ENCODE measurements at places on chromosomes 16 and 17.

- DNase-seq = no peak
Measured at GRCh38 chr17:35725802-35726126, 5.7 kb upstream of the RASL10B start.

DNA sequence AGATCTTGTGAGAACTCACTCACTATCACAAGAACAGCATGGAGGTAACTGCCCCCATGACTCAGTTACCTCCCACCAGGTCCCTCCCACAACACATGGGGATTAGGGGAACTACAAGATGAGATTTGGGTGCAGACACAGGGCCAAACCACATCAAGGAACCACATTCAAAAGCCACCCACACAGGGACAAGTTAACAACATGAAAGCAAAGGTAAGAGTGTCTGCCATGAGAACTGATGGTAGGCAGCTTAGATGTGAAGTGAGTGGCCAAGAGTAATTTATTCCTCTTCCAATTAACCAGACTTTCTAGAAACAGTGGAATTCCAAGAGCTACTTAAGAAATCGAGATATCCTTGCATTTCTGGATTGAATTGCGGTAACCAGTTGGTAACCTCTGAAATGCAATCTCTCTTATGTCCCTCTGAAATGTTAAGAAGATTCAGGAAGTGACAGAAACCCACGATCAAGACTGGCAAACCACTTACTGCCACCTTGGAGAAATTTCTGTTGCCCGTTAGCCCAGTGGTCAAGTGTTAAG lies 167.4 kb upstream of the CACNG5 start:
- no peak for DNase-seq

- DNase-seq = no peak
Measured at GRCh38 chr16:21950782-21951521, 2.2 kb upstream of the UQCRC2 start.

DNA sequence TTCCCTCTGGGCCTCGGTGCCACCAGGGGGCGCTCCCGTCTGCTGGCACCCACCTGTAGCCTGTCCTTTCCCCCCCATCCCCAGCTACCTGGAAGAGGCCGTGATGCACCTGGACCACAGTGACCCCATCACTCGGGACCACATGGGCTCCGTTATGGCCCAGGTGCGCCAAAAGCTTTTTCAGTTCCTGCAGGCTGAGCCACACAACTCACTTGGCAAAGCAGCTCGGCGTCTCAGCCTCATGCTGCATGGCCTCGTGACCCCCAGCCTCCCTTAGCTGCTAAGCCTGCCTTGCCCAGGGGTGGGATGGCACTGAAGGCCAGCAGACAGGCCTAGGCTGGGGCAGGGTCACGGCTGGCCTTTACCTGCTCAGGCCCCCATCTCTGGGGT lies 818 bp upstream of the NRN1L start:
- DNase-seq = peak; percentile 48

GRCh38 chr16:15874745-15875314 lies 13.6 kb downstream of the CEP20 start:
- DNase-seq = no peak

DNA sequence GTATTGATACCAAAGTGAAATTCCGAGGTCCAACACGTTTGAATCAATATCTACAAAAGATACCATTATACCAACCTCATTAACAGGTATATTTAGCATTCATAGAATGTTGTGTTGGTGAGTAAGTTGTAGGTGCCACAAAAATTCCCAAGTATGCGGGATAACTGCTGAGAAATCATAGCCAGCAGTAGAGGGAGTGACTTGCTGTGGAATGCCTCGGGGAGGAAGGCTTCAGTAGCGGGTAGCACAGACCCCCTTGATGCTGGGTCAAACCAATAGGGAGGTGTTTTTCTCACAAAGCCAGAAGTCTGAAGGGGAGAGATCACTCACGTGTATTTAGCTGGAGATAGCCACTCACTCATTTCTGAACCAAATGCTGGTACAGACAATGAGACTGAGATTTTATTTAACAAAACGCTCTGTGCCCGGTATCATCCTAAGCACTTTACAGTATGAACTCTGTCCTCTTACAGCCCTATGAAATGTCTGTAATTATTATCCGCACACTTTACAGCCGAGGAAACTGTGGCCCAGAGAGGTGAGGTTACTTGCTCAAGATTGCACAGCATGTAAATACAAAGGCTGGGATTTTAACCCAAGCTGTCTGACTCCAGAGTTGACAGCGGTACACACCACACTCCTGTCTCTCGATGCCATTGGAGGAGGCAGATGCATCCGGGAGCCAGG lies 23.1 kb downstream of the HSBP1 start:
- DNase-seq = no peak

- no peak for DNase-seq
Measured at GRCh38 chr16:79628988-79629387, 28.5 kb upstream of the MAF start.

DNA sequence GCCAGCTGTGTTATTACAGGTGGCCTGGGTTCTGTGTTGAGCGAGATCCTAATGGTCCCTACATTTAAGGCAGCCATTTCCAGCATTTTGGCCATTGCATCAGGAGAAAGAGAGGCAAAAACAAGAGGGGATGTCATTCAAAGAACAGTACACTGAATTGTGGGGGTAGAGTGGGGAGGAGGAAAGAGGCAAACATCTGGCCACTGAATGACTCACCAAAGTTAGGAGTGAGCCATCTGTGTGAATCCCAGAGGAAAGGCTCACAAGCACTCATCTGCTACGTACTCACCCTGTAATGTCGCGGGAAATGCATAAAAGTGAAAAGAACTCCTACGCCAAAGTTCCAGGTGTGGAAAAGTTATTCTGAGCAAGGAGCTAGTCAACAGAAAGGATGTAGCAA lies 16.7 kb downstream of the KRABD2 start:
- DNase-seq = no peak

DNA sequence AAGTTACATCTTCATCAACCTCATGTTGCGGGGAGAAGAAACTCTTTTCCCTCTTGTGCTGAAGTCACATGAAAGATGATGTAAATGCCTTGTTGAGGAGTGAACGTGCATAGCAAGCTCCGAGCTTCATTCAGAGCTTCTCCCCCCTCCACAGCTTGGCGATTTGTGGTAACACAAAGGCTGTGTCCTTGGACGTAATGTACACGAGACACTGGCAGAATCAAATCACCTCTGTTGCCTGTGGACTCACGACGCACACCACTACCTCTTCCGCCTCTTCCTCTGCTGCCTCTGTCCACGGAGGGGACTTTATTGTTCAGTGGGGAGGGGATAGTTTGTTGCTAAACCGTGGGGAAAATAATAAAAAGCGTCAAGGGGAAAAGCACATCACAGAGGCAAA lies 54.9 kb upstream of the CHMP6 start:
- no peak for DNase-seq

DNA sequence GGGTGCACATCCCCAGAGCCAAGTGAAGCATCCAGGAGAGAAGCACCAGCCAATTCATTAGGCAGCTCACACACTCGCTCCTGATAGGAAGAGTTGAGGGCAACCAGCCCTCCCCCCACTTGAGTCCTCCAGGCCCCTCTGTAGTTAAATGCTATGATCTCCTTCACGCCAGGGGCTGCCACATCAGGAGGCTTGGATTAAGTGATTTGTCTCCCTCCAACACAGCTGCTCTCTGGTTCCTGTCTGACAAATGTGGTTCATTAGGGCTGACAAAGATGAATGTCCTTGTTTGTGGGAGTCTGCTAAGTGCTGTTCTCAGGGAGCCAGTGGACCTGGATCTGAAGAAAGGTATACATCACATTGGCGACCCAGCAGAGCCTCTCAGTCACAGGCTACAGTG lies 94.5 kb upstream of the WSCD1 start:
- DNase-seq = no peak

GRCh38 chr16:817001-817906 lies 16.7 kb upstream of the GNG13 start:
- no peak for DNase-seq

- no peak for DNase-seq
Measured at GRCh38 chr16:86349338-86349900, 160.9 kb upstream of the FOXF1 start.

DNA sequence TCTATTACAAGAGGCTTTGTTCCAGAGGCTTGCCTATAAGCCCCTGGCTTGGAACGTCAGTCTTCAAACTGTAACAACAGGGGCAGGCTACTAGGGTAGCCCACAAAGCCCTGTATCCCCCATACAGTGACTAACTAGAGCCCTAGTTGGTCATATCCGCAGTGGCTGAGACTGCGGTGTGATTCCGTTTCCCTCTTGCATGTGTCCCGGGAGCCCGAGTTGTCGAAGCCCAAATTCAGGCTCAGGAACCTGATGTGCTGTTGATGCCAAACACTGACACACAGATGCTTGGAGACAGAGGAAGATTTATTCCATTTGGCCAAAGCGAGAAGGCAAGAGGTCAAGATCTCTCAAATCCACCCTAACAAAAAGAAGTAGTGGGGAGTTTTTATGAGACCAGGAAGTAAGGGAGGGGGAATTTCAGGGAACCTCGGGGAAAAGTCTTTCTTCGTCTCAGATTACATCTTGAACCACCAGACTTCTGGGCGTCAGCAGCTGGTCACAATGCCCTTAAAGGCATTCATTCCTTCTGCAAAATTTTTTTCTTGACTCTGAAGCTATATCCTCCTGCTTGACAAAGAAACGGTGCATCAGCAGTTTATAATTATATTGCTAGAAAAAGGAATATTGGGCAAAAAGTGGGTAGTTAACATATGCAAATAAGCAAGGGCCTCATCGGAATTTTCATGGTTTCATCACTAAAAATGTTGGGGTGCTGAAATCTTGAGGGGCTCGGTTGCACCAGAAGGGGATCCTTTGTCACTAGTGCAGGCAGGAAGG lies 879 bp downstream of the SLFN5 start:
- peak; percentile 28 for DNase-seq

DNA sequence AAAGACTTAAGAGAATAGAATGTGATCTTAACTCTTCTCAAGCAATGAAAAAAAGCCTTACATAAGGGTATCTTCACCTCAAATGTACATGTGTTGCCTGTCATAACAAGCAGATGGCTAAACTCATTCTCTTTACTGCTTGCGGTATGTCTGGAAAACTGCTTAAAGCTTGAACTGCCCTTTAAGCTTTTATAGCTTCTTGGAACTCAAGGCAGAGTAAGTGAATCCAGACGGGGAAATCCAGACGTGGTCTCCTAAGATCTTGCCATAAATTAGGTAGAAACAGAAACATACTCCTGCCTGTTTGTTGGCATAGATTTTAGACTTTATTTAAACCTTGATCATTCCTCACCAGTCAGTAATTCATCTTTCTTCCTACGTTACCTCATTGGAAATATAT lies 19.6 kb downstream of the CLUAP1 start:
- DNase-seq = no peak

GRCh38 chr17:44687756-44688155 lies 1.8 kb downstream of the CCDC43 start:
- no peak for DNase-seq

DNA sequence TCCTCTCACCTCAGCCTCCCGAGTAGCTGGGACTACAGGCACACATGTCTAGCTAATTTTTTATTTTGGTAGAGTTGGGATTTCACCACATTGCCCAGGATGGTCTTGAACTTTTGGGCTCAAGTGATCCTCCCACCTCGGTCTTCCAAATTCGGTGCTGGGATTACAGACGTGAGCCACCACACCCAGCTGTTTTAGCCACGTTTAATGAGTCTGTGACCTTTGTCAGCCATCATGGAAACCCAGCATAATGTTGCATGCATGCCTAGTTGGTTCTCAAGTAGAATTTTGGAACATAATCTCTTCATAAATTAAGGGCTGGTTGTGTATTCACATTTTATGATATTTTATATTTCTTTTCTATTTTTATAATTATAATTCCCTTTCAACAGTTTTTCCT lies 42.0 kb downstream of the GOSR1 start:
- DNase-seq = no peak

GRCh38 chr16:81632392-81633146 lies 146.5 kb upstream of the PLCG2 start:
- DNase-seq = peak; percentile 55

GRCh38 chr17:14282726-14283125 lies 18.2 kb upstream of the HS3ST3B1 start:
- DNase-seq = no peak

- no peak for DNase-seq
Measured at GRCh38 chr17:82391496-82392066, 20.0 kb downstream of the UTS2R start.

DNA sequence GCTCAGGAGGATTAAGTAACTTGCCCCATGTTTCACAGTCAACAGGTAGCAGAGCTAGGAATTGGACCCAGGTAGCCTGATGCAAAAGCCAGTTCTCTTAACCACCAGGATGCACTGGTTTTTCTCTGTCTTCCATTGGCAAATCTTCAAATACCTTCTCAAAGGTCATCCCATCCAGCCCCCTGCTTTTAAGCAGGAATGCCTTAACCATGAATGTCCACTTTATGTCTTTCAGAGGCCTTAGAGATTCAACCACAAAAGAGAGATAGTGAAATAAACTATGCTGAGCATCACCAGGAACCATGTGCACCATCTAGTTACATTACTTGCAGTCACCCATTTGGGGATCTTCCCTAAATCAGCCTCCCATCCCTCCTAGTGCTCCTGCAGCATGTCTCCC lies 94.3 kb downstream of the C17orf67 start:
- DNase-seq = no peak

GRCh38 chr16:80066805-80067580 lies 466.5 kb upstream of the MAF start:
- no peak for DNase-seq

DNA sequence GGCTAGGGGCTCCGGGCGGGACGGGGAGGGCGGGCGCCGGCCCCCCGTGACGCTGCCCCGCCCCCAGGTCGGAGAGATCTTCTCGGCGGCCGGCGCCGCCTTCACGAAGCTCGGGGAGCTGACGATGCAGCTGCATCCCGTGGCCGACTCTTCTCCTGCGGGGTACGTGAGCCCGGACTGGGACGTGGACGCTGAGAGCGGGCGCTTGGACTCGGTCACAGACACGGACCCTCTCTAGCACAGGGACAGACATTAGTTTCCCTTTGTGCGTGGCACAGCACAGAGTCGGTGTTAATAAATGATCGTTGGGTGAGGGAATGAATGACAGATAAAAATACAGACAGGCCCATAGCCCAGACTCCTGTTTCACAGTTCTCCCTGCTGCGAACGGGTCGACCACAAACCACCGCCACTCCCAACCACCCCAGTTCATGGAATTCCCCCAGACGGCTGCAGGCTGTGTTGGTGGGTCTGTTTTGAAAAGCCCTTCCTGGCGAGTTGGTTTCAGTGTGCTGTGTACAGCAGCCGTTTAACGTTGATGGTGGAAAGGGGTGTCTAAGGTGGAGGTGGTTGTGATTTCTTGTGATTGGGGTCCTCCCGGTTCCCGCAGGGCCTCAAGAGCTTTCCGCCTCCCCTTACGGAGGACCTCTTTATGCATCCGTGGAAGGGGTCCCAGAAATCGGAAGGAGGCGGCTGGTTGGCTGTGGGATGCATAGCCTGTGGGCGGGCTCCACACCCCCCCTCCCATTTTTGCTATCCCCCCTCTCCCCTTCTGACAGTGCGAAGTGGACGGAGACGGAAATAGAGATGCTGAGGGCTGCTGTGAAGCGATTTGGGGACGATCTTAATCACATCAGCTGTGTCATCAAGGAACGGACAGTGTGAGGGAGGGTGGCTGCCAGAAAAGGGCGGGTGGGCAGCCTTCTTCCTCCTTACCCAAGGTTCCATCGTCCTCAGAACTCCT lies 2.9 kb downstream of the RNASEK start:
- DNase-seq = peak; percentile 58

GRCh38 chr16:67731753-67732095 lies 12.6 kb upstream of the GFOD2 start:
- DNase-seq = no peak
